ENCODE measurements at places on chromosomes 4 and X. TPM values are rescaled to one million over a fixed set of nuclear protein-coding genes. Genes with fewer than 3 reads are reported as not detected.

The GAR1 gene
- total RNA-seq = 61.8 TPM

The BGN gene
- not detected for total RNA-seq

The KIAA1210 gene
- not detected for total RNA-seq

The XPNPEP2 gene
- total RNA-seq = 0.24 TPM

The C1QTNF7 gene
- not detected for total RNA-seq

The MTCP1 gene
- 9.8 TPM for total RNA-seq

The FRMD7 gene
- not detected for total RNA-seq

The PJA1 gene
- 15.5 TPM for total RNA-seq

The FRMPD3 gene
- total RNA-seq = not detected

The PTTG2 gene
- 0.63 TPM for total RNA-seq

The MPP1 gene
- total RNA-seq = 22.4 TPM

The CCKAR gene
- total RNA-seq = not detected

The PLK4 gene
- 44.7 TPM for total RNA-seq

The NDP gene
- total RNA-seq = not detected

The PNMA6F gene
- not detected for total RNA-seq

The GAGE12F gene
- not detected for total RNA-seq

- DNase-seq = no peak
Measured at GRCh38 chrX:19775830-19776485, 111.4 kb downstream of the SH3KBP1 start.

GRCh38 chr4:16812041-16812440, 86.4 kb downstream of the LDB2 start:
- no peak for DNase-seq

GRCh38 chr4:129355516-129355915, 259.6 kb downstream of the C4orf33 start:
- DNase-seq = no peak

GRCh38 chr4:128633067-128633466, 176.4 kb upstream of the JADE1 start:
- DNase-seq = no peak

- no peak for DNase-seq
Measured at GRCh38 chrX:52608961-52609360, 45.7 kb downstream of the SSX7 start.

DNA sequence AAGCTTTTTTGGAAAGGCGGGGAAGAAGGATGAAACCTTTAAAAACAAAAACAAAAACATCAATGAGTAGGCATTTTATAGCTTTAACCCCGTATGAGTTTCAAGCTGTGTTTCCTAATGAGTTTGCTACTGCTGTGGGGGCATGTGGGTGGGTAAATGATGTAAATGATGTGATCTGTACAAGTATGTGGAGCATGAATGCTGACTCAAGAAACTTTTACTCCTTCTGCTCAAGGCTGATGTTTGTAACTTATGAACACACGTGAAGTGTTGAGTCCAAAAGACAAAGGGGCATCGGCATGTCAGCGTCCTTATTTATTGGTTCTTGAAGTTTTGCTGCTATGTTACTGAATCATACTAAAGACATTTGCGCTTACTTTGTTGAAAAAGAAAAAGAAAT, 76.9 kb downstream of the CLCN4 start:
- DNase-seq = no peak

DNA sequence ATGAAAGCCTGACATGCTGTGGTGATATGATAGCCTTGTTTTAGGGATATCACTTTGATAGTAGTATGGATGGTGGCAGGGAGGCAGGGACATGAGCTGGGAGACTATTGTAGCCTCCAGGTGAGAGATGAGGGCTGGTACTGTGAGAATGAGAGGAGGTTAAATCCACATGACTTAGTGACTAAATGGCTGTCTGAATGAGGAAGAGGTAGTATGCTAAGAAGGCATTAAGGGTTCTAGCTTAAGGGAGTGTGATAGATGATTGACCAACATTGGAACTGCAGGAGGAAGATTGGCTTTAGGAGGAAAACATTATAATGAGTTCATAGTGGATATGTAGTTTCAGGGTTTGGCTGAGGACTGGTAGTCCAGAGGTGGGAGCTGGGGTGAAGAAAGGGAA, 195.0 kb upstream of the ANK2 start:
- no peak for DNase-seq

DNA sequence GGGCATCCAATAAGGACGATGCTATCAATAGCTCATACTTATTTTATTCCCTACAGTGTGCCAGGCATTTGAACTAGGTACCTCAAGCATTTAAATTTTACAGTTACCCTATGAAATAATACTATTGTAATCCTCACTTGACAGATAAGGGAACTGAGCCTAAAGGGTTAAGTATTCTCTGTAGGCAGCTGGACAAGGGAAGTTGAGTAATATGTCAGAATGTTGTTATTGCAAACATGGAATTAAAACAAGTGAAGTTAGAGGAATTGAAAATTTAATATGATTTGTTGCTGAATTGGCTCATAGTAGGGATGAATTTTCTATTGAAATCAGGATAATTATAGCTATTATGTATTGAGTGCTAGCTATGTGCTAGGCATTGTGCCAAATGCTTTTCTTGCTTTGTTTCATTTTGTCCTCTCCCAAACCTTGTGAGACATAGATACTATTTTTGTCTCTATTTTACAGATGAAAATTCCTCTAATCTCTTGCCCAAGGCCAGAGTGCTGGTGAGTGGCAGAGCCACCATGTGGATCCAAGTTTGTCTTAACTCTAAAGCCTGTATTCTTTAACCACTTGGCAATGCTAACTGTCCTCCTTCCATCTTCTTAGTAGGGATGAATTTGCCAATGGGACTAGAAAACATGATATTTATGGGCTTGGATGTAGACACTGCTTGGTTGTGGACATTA, 58.1 kb downstream of the TMEM164 start:
- DNase-seq = no peak

DNA sequence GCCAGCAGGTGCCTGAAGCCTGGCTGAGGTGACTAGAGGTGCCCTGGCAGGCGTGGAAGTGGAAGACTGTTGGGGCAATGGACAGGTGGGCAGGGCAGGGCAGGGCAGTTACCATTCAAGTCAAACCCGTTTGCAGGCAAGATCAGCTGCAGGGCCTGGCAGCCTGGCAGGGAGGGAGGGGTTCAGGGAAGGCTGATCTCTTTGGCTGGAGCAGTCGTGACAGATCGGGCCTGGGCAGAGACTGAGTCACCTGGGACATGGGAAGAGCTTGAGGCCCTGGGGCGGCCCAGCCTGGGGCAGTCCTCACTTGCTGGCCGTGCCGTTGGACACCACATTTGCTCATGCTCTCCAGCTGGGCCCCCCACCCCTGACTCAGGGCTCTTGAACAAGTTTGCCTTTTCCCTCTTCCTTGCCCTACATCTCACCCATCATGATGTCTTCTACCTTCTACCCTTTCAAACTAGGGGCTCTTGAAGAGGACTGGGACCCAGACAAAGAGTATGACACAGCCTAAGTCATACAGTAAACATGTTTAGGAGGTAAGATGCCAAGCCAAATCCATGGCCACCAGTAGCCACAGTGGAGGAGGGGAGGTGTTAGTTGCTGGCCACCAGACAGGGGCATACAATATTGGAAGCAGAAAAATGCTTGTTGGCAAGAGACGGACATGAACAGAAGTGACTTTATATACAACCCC, 2.0 kb upstream of the ZNF185 start:
- DNase-seq = no peak

DNA sequence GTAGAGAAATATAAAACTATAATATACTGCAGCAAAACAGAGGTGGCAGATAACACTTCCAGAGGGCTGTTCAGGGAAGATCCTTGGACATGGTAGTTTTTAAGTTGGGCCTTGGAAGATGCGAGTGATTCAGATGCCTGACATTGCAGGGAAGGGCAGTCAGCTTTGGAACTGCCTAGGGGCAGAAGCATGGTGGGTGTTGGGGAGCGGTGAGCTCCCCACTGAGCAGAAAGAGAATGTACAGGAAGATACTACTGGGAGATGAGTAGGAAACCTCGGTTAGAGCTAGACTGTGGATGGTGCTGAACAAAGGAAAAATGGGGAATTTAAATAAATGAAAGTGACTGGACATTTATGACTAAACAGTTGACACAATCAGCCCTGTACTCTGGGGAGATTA, 24.9 kb upstream of the SEC24B start:
- no peak for DNase-seq

DNA sequence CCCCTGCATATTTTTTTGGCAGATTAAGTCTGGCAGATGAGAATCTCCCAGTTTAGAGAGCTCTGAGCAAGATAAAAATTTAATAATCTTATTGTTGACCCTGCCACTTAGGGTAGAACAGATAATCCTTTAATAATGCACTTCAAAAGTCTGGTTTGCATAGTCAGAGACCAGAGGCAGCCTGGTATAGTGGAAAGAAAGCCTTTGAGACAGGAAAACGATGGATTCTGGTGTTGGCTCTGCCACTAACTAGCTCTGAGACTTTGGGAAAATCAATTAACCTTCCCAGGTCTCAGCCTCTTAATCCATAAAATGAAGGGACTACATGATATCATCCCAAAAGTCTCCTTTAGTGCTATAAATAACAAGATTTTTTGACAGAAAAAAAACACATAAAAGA, 824.5 kb downstream of the STIM2 start:
- DNase-seq = no peak

GRCh38 chrX:152810403-152810802, 20.2 kb downstream of the CETN2 start:
- no peak for DNase-seq

DNA sequence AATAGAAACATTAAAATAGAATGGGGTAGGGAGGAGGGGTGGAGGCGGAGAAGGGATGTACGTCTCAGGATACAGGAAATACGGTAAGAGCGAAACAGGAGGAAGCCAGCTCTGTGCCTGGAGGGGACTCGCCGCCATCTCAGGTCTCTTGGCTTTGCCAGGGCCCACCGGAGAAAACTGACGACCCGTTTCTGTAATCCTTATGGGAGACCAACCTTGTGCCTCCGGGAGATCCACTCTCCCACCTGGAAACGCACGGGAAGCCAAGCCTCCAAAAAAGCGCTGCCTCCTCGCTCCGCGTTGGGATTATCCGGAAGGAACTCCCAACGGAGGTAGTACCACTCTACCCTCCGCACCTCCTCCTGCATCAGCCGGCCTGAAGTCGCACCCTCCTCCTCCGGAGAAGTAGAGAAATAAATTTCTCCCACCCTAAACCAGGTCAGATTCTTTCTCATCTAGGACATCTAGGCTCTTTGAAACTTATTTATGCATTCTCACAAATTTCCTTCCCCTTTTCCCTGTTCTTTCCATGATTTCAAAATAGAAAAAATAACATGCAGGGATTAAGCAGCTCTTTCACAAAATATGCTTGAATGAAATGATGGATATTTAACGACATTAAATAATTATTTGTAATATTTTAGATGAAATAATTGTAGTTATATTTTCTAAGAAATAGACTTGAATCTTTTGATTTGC, at the start of gene NBDY:
TSS of gene NBDY (plus strand) at position 92 of the 699 bp plus-strand sequence. CDS start at position 203, 111 bp downstream.
- peak; percentile 75 for DNase-seq

- DNase-seq = no peak
Measured at GRCh38 chrX:139851730-139852129, 81.1 kb downstream of the ATP11C start.

GRCh38 chrX:154378059-154378798, 866 bp upstream of the EMD start:
- no peak for DNase-seq

GRCh38 chr4:148112231-148112982, 329.8 kb downstream of the NR3C2 start:
- DNase-seq = no peak

DNA sequence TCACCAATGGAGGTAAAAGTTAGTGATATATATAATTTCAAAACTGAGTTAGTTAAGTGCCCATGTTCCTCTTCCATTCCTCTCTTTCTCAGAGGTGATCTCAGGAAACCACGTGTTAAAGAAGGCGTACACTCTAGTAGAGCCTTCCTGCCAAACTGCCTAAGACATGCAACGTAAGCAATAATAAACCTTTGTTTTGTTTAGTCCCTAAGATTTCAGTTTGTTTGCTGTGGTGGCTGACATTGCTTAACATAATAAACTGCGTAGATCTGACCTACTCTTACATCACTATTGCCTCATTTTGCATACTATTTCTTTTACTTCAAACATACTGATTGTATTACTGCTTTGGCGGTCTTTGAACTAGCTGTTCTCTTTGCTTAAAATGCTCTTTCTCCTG, 99.2 kb downstream of the JADE1 start:
- DNase-seq = no peak

- DNase-seq = no peak
Measured at GRCh38 chr4:179165000-179165738, 1722.9 kb upstream of the AGA start.

DNA sequence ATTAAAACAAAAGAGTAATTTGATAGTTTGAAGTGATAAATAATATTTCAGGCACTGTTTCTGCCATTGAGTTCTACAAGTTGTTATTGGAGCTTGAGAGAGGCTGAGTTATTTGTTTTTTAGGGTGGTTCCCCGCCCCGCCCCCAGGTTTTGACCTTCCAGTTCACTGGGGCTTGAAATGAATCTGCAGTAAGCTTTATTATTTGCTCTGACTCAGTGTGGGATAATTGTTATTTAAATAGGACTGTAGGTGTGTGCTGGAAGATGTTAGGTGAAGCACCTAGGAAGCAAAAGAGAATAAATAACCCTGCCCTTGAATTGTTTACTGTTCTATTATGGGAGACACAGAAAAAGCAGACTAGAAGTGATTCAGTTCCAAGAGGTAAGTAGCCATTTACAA, 81.2 kb upstream of the KCNIP4 start:
- no peak for DNase-seq

DNA sequence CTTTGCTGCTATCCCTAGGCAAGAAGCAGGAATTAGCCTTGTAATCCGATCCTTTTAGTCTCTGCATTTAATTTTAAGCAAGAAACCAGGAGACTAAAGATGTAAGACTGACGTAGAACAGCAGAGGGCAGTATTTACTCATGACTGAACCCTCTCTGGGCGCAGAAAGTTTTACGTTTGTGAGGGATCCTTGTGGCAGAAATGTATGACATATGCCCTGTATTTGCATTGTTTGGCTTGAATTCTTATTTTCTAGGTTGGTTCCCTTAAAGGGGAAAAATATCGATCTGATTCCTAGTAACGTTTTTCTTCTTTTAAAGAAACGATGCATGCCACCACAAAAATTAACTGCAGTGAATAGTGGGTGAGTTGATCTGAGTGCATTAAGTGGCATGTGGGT, 1.3 kb upstream of the FAT4 start:
- peak; percentile 81 for DNase-seq

GRCh38 chr4:174398728-174399127, 115.0 kb downstream of the CEP44 start:
- no peak for DNase-seq

- DNase-seq = no peak
Measured at GRCh38 chr4:87912164-87913004, 63.1 kb upstream of the SPP1 start.

- DNase-seq = no peak
Measured at GRCh38 chr4:87409420-87409939, 12.9 kb upstream of the NUDT9 start.

DNA sequence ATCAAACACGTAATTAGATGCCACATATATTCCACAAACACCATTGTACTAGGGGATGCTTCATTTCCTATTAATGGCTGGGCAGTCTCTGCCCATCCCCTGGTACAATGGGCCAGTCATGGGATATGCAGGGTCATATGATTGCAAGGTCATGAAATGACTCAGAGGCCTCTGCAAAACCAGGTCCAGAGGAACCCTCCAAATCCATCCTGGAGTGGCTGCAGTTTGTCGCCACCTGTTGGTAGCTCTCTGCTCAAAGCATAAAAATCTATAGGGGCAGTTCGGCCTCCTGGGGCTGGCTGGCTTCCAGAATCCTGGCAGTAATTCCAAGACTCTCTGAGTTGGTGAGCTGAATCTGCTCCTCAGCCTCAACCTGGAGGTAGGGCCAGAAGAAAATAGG, 22.9 kb upstream of the PUDP start:
- peak; percentile 74 for DNase-seq
